ENCODE measurements at places on chromosomes 6 and 20.

DNA sequence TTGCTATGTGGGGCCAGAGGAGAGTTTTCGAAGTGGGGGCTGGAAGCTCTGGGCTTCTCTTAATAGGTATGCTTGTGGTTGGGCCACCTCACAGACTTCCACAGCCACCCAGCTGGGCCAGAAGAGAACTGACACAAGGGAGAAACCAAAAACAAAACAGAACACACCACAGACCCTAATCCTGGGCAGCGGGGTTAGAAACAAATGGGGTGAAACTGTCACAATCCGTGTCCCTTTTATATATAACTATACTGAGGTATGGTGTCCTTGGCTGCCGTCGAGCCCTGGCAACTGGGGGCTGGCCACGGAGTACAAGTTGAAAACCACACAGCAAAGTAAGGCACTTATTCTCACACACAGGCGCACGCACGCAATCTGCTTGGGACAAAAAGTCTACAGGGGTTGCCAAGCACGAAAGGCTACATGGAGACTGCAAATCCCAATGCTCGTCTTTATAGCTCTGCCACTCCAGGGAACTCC lies 78.3 kb downstream of the TRAM2 start:
- peak; percentile 24 for DNase-seq

DNA sequence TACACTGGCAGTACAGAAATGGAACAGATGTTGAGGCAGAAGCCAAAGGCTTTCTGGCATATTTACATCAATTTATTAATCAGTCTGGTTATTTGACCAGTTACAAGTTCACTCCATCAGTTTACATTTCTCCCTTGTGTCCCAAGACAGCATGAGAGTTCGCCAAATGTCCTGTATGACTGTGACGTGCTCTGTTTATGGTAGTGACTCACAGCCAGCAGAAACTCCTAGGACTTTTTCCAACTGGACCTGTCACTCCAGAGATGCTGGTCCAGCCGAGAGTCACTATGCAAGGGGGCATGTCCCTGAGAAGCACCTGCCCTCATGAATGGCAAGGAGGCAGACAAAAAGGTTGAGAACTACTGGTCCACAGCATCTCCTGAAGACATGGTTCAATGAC lies 160.0 kb downstream of the LRFN2 start:
- no peak for DNase-seq

- DNase-seq: no peak
Measured at GRCh38 chr6:132246120-132246617, 155.1 kb downstream of the MOXD1 start.

DNA sequence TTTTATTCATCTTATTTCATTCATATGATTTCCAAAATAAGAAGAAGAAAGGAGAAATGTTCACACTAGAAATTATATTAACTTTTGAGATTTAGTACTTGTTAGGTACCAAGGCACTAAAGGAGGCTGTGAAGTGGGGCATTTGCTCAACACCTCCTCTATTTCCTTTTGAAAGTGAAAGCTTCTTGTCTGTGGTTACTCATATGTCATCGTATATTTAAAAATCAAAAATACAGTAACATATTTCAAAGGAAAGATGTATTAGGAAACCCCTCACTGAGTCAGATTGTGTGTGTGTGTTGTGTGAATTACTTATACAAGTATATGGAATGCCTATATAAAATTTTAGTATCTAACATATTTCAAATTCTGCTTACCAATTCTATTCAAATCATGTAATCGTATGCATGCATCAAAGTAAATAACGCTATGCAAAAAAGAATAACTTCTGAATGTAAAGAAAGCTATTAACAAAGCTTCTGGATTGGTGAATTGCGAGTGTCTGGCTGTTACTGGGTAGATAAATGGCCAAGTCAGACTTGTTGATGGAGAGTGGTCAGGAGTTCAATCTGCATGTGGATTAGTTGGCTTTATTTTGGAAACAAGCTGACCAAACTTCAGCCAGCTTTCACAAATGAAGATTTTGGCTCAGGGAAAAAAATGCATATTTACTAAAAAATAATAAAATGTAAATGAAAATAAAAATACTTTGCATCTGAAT lies 70.9 kb downstream of the PACRG start:
- peak; percentile 34 for DNase-seq

DNA sequence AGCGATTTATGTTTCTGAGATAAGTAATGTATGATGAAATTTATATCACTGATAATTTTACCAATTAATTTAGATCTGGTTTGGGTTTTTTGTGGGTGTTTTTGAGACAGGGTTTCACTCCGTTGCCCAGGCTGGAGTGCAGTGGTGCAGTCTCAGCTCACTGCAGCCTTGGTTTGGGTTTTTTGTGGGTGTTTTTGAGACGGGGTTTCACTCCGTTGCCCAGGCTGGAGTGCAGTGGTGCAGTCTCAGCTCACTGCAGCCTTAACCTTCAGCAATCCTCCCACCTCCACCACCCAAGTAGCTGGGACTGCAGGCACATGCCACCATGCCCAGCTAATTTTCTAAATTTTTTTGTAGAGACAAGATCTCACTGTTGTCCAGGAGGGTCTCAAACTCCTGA lies 13.0 kb downstream of the MRS2 start:
- DNase-seq: no peak

GRCh38 chr20:57411406-57412283 lies 20.4 kb downstream of the RBM38 start:
- DNase-seq: no peak

GRCh38 chr6:29451471-29452193 lies 5.2 kb downstream of the OR11A1 start:
- DNase-seq: no peak

- no peak for DNase-seq
Measured at GRCh38 chr6:91633374-91634111, 1046.7 kb upstream of the MAP3K7 start.

DNA sequence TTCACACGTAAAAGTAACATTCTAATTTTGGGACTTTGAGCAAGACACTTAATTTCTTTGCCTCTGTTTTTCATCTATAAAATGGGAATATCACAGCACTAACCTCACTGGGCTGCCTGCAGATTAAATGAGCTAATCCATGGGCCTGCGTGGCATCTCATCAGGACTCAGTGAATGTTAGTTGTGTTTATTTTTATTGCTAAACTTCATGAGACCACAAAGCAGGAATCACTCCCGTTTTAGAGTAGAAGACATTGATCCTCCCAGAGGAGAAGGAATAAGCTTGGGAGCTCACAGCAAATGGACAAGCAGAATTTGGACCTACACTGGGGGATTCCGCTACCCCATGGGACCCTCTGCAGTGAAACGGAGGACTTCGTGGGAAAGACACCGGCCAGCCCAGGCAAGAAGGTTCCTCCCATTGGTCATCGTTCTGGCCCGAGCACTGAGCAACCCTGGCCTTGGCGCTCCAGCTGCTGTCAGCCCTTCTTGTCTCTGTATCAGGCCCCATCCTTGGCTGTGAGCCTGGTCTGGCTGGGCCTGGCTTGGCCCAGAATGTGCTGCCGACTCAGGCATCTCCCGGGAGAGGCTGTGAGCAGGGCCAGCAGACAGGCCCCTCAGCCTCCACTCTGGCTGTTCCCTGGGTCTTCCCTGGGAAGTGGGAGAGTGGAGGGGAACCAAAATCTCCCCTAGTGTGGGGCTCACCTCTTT lies 79.8 kb downstream of the NFATC2 start:
- no peak for DNase-seq
